ENCODE measurements at places on chromosomes 5 and 9.

GRCh38 chr5:8598996-8599395, 730.0 kb downstream of the MTRR start:
- no peak for DNase-seq

GRCh38 chr9:85042981-85043647, 373.6 kb downstream of the NTRK2 start:
- no peak for DNase-seq

- no peak for DNase-seq
Observed at GRCh38 chr9:14497476-14497875, 183.5 kb upstream of the NFIB start.

DNA sequence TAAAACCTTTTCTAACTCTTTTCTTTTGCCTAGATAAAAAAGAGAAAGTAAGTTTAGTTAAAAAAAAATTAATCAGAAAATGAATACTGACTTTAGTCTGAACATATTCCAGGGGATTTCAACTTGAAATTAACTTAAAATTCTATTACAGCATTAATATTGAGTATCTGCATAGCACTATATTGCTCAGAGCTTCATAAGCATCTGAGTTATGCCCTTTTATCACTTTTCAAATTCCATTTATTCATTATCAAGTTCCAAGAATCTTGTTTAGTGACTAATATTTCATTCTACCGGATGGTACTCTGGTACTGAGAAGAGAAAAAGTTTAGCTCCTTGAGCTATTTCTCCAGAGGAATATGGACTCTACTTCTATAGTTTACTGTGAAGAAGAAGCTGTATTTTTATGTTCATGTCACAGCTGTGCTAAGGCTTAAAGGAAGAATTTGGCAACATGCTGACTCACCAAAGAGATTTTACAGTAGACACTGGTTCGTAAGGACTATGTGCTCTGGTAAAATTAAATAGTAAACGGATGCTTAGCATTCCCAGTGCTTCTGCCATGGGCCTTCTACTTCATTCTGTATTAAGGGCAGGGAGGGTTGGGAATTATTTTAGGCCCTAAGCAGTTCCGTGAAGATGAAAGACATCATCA, 285.2 kb upstream of the SEMA6A start:
- DNase-seq = no peak

GRCh38 chr5:135157421-135158313, 123.6 kb upstream of the PITX1 start:
- DNase-seq = no peak

GRCh38 chr9:90770182-90770738, 31.4 kb upstream of the SYK start:
- DNase-seq = no peak

- no peak for DNase-seq
Observed at GRCh38 chr9:98770717-98771116, 25.6 kb downstream of the ANKS6 start.
